CD4-positive, alpha-beta T cell (primary cell): ENCODE measurements at places on chromosomes 13 and 19. TPM values are rescaled to one million over a fixed set of nuclear protein-coding genes. Genes with fewer than 3 reads are reported as not detected.

DNA sequence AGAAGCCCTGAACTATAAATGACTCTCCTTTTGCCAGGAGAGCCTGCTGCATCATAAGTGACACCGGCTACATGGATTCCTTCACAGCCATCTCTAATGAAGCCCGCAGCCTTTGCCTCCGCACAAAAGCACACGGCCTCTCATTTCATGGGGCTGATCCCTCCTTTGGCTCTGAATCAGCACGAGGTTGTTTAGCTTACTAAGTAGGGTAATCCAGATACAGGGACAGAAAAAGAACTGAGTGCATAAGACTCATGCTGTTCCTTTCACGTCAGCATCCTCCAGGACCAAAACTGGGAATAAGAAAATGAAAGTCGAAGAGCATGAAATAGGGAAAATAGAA is 136.3 kb downstream of the DCT start:
- no peak for DNase-seq

ZIK1 gene
- 7.1 TPM for total RNA-seq

GRCh38 chr13:113900646-113901045 is 36.8 kb upstream of the GAS6 start:
- DNase-seq: no peak

RDH8 gene
- not detected for total RNA-seq

DNA sequence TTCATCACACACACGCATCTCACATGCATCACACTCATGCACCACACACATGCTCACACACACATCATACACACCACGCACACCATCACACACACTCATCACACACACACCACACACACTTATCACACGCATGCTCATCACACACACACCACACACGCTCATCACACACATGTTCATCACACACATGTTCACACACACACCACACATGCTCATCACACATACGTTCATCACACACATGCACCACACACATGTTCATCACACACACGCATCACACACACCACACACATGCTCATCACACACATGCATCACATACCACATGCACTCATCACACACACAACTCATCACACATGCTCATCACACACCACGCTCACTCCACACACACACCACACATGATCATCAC is 46.9 kb downstream of the C1QTNF9 start:
- no peak for DNase-seq

- no peak for DNase-seq
Observed at GRCh38 chr19:5002143-5002542, 33.2 kb downstream of the KDM4B start.

GRCh38 chr19:44260343-44260681 is 626 bp downstream of the ZNF233 start:
- DNase-seq: no peak

DNA sequence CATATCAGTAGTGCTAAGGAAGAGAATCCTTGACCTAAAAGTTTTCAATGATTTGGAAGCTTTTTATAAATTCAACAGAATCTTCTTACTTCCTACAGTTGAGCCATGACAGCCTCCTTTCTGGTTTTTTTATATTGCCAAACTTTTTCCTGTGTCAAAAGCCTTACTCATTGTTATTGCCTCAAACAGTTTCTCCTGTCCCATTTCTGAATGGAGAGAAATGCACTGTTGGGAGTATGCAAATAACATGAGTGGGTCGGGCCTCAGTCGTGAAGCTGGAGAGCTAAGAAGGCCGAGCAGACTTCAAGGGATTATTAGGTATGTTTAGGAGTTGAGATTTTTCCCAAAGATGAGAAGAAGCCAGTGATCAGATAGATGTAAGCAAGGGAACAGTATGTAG is 766.4 kb upstream of the KLHL1 start:
- DNase-seq: no peak

DNA sequence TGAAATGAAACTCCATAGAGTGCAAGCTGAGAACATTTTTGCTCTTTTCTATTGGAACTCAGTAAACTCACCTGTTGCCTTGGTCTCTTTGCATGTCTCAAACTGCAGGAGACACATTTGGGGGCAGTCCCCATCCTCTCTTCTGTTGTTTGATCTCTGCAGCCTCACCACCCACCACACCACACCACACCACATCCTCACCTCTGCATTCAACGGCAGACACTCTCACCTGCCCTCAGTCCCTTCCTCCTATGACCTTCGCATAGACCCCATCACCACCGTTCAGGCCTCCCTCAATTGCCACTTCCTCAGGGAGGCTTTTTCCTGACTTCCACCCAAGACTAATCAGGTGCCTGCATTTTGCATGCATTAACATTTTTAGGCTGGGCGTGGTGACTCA is 14.4 kb upstream of the TPM4 start:
- no peak for DNase-seq
